ENCODE measurements at places on chromosomes 1 and 21.

- no peak for DNase-seq
Measured at GRCh38 chr1:152968248-152968647, 2.2 kb upstream of the SPRR4 start.

DNA sequence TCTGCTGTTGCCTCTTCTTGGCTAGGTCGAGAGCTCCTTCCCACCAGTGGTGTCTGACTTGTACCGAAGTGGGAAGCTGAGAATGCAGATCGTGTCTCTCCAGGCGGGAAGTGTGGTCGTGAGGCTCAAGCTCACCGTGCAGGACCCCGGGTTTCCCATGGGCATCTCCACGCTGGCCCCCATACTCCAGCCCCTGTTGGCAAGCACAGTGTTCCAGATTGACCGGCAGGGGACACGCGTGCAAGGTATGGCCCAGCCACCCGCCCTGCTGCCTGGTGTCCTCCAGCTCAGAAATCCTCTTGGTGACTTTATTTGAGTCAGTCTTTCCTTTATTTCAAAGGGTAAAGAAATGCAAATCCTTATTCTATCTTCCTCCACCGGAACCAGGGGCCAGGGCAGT is 32.7 kb downstream of the UMODL1 start:
- DNase-seq = no peak

DNA sequence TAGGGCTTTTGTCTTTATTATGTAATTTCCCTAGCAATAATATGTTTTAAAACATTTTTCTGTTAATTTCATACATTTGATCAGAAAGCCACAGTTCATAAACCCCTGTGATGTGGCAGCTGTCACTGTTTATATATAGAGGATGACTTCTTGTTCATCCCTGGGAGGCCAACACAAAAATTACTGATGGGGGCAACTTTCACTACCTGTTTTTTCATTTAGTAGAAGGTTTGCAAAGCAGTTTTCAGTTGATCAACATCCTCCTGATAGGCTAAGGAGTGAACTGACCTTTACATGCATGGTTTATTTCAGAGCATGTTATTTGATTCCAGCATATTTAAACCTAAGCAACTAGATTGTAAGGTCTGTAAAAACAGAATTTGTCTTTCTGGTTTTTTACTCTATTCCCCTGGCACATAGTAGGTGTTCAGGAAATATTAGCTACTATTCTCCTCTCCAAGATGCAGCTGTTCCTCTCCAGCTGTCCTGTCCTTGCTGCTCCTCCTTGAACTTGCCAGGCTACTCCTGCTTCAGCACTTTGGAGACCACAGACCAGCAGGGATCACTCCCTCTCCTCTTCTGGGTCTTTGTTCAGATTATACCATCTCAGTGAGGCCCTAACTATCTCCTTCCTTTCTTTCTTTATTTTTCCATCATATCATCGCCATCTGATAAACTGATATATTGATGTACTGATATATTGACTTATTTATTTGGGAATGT is 54.7 kb downstream of the ROR1 start:
- DNase-seq = no peak

GRCh38 chr1:242524571-242525359 is at the start of gene PLD5:
PLD5 (minus strand) TSS chr1:242524697.
- DNase-seq = no peak

- no peak for DNase-seq
Measured at GRCh38 chr1:78069784-78070183, 24.0 kb downstream of the GIPC2 start.

DNA sequence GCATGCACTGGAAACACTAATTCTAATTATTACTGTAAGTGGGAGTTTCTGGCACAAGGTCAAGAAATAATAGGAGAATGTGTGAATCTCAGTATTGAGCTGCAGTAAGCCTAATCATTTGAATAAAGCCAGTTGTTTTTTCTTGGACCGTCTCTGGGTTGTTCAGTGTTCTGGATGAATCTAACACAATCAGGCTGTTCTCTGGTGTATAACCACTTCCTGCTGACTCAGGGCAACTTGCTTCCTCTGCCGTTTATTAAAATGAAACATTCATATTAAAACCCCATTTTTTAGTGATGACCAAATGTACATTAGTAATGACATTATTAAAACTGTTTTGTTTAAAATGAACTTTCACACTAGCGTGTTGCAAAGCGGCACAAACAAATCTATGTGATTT is 273.1 kb upstream of the SNX7 start:
- no peak for DNase-seq

- DNase-seq = no peak
Measured at GRCh38 chr1:32746130-32746529, 43.6 kb upstream of the SYNC start.

GRCh38 chr1:23577056-23578004 is 18.0 kb upstream of the ID3 start:
- DNase-seq = peak; percentile 37

- DNase-seq = no peak
Measured at GRCh38 chr1:227845519-227845918, 30.0 kb downstream of the PRSS38 start.

- DNase-seq = no peak
Measured at GRCh38 chr1:6027591-6027990, 18.1 kb upstream of the KCNAB2 start.

DNA sequence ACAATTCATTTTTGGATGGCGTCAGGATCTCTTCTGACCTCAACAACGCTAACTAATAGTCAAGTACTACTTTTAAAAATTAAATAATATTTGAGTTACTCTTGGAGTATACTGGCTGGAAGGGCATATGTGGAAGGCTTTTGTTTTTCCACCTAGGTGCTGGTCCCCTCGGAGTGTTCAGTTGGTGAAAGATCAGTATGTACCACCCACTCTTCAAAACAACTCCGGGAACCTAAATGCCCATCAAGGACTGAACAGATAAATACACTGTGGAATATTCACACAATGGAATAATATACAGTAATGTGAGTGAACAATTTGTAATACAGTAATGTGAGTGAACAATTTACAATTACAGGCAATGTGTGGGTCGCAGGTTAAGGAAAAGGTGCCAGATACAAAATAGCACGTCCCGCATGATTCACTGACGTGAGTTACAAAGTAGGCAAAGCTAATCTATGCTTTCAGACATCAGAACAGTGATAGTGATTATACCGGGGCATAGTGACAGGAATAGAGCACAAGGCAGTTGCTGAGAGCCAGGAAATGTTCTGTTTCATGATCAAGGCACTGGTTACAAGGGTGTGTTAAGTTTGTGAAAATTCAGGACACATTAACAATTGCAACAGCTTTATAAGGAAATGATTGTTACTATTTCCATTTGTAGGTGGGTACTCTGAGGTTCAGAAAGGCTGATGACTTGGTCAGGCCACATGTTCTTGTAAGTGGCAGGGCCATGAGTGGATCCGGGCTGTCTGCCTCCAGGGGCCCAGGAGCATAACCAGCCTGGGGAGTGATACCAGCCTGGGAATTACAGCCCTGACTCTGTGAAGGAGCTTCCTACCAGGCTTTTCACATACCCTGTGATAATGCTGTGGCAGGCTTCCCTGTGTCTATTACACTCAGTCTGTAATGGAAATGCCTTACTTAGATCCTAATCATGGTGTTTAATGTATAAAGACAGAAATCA is 59.3 kb upstream of the ABCD3 start:
- DNase-seq = no peak

- DNase-seq = no peak
Measured at GRCh38 chr1:66739401-66740157, 12.7 kb upstream of the DYNLT5 start.

DNA sequence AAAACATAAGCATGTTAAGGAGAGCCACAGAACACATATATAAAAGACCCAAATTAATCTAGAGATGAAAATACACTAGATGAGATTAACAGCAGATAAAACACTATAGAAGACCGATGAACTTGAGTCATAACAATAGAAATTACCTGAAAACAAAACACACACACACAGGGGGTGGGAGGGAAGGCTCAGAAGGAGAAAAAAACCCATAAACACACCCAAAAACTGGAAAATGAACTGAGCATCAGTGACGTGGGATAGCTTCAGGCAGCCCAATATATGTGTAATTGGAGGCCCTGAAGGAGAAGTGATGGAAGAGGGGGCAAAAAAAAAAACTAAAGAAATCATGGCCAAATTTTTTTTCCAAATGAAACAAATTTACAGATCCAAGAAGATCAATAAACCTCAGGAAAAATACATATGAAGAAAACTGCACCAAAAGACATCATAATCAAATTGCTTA is 11.4 kb downstream of the ALDH9A1 start:
- no peak for DNase-seq

GRCh38 chr21:31937303-31937702 is 64.5 kb downstream of the HUNK start:
- no peak for DNase-seq
